ENCODE measurements at places on chromosomes 16 and 17.
A peak's percentile ranks its signal among the peaks of the same experiment; 100 is the strongest.

GRCh38 chr17:40303009-40303657, 5.8 kb upstream of the RARA start:
- no peak overlapping the region for H3K4me3 ChIP-seq
- peaks cover 34% of the 10 kb centered on the region for H3K4me1 ChIP-seq
- peak; percentile 94 for DNase-seq
- no peaks in the 10 kb centered on the region for H3K27me3 ChIP-seq
- H3K36me3 ChIP-seq, result peaks cover 73% of the 10 kb centered on the region
- H3K27ac ChIP-seq, result peak overlapping the region; percentile 26

GRCh38 chr16:12067714-12068401, 91.3 kb downstream of the SNX29 start:
- no peak overlapping the region for H3K27ac ChIP-seq
- H3K36me3 ChIP-seq, result no peaks in the 10 kb centered on the region
- peak; percentile 70 for DNase-seq
- no peaks in the 10 kb centered on the region for H3K4me1 ChIP-seq
- no peak overlapping the region for H3K4me3 ChIP-seq

DNA sequence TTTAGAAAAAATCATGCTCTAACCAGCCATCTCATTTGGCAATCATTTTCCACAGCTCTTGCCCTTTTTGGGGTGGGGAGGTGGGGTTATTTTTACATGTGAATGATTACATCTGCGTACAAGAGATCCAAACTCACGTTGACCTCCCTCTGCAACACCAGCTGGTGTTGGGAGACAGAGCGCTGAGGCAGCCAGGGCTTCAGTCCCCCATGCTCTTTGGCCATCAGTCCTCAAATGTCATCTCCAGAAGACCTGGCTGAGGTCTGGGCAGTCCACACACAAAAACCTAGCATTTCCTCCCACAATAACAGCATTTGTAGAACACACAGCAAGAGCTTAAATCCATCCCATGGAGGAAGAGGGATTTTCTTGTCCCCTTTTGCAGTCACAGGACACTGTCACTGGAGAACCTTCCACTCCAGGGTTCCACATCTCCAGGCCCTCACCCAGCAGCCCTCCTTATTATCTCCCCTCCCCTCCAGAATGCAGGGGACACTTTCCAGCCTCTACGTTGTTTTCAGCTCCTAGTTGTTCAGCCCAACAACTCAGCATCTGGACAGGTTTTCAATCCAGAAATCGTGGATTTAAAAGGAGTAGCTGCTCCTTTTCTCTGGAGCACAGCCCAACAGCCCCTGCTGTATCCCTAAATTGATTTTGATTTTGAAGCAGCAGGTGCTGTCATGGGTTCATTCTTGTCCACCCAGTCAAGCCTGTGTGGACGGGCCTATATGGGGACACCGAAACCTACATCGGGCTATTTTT, 21.1 kb downstream of the MEOX1 start:
- no peak overlapping the region for H3K4me3 ChIP-seq
- no peaks in the 10 kb centered on the region for H3K36me3 ChIP-seq
- peaks cover 82% of the 10 kb centered on the region for H3K27me3 ChIP-seq

GRCh38 chr17:29039764-29040598, 3.0 kb upstream of the PIPOX start:
- H3K36me3 ChIP-seq, result peaks cover 3% of the 10 kb centered on the region
- no peaks in the 10 kb centered on the region for H3K27me3 ChIP-seq
- H3K4me3 ChIP-seq, result no peak overlapping the region
- no peak for DNase-seq
- peaks cover 16% of the 10 kb centered on the region for H3K4me1 ChIP-seq

- DNase-seq, result peak; percentile 30
- peak overlapping the region; percentile 76 for H3K27ac ChIP-seq
- peaks cover 45% of the 10 kb centered on the region for H3K4me1 ChIP-seq
- H3K27me3 ChIP-seq, result no peaks in the 10 kb centered on the region
- H3K36me3 ChIP-seq, result peaks cover 92% of the 10 kb centered on the region
Observed at GRCh38 chr16:3007957-3008689, 4.6 kb upstream of the CLDN9 start.

DNA sequence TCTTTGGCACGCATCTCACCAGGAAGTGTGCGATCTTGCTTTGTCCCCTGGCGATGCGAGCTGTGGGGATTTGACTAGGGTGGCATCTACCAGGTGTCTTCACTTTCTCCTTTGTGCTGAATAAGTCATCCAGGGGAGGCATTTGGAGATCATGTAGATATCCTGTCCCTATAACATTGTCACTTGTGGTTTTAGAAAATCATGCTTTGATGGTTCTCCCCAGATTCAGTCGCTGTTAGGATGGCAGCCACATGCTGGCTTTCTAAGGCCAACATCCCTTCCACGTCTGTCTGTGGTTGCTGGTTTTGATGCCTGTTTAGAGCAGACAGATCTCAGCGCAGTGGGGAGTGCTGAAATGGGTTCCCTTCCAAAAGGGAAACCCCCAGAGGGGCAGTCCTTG, 2.5 kb downstream of the ADAD2 start:
- H3K27me3 ChIP-seq, result peaks cover 38% of the 10 kb centered on the region
- no peak overlapping the region for H3K4me3 ChIP-seq
- DNase-seq, result no peak
- no peaks in the 10 kb centered on the region for H3K4me1 ChIP-seq
- no peaks in the 10 kb centered on the region for H3K36me3 ChIP-seq

- H3K36me3 ChIP-seq, result peaks cover 42% of the 10 kb centered on the region
- no peaks in the 10 kb centered on the region for H3K27me3 ChIP-seq
- DNase-seq, result no peak
- peaks cover 42% of the 10 kb centered on the region for H3K4me1 ChIP-seq
- peak overlapping the region; percentile 89 for H3K4me3 ChIP-seq
- peak overlapping the region; percentile 100 for H3K27ac ChIP-seq
Observed at GRCh38 chr16:77190190-77190477, 856 bp upstream of the MON1B start.

GRCh38 chr16:1097800-1098199, 1.8 kb upstream of the C1QTNF8 start:
- no peaks in the 10 kb centered on the region for H3K4me1 ChIP-seq
- H3K27ac ChIP-seq, result no peak overlapping the region
- no peak for DNase-seq
- peaks cover 5% of the 10 kb centered on the region for H3K36me3 ChIP-seq
- H3K4me3 ChIP-seq, result no peak overlapping the region

- H3K4me3 ChIP-seq, result no peak overlapping the region
- no peaks in the 10 kb centered on the region for H3K27me3 ChIP-seq
- DNase-seq, result no peak
- peaks cover 18% of the 10 kb centered on the region for H3K4me1 ChIP-seq
- H3K36me3 ChIP-seq, result peaks cover 39% of the 10 kb centered on the region
Observed at GRCh38 chr17:2363318-2363717, 26.0 kb downstream of the SGSM2 start.

DNA sequence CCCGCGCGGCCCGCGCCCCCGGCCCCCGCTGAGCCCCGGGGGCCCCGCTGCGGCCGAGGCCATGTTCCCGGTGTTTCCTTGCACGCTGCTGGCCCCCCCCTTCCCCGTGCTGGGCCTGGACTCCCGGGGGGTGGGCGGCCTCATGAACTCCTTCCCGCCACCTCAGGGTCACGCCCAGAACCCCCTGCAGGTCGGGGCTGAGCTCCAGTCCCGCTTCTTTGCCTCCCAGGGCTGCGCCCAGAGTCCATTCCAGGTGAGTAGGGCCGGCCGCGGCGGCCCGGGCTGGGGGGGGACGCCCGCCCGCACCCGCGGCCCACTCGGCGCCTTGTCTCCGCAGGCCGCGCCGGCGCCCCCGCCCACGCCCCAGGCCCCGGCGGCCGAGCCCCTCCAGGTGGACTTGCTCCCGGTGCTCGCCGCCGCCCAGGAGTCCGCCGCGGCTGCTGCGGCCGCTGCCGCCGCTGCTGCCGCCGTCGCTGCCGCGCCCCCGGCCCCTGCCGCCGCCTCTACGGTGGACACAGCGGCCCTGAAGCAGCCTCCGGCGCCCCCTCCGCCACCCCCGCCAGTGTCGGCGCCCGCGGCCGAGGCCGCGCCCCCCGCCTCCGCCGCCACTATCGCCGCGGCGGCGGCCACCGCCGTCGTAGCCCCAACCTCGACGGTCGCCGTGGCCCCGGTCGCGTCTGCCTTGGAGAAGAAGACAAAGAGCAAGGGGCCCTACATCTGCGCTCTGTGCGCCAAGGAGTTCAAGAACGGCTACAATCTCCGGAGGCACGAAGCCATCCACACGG, 504 bp downstream of the MAZ start:
- peak; percentile 75 for DNase-seq
- H3K27ac ChIP-seq, result peak overlapping the region; percentile 96
- H3K4me3 ChIP-seq, result peak overlapping the region; percentile 72
- peaks cover 90% of the 10 kb centered on the region for H3K36me3 ChIP-seq
- peaks cover 3% of the 10 kb centered on the region for H3K27me3 ChIP-seq
- peaks cover 34% of the 10 kb centered on the region for H3K4me1 ChIP-seq

- H3K27me3 ChIP-seq, result no peaks in the 10 kb centered on the region
- H3K4me1 ChIP-seq, result peaks cover 15% of the 10 kb centered on the region
- no peak for DNase-seq
- no peak overlapping the region for H3K27ac ChIP-seq
- no peak overlapping the region for H3K4me3 ChIP-seq
Observed at GRCh38 chr17:55427587-55427882, 5.9 kb upstream of the MMD start.

DNA sequence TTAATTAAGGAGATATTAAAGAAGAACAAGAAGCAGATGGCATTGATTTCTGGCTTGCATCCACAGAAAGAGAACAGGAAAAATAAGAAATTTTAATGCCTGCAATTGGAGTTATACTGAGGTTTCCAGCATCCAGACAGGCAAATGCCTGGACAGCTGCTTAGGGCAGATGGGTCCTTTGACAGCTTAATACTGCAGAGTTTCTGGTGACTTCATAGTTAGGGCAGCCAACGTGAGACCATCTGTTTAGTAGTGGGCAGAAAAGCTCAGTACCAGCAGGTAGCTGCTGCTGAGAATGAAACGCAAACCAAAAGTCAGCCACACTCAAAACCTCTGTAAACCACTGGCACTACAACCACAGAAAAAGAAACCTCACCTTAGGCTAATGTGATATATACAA, 109.8 kb downstream of the CDK5R1 start:
- no peak overlapping the region for H3K27ac ChIP-seq
- H3K4me1 ChIP-seq, result no peaks in the 10 kb centered on the region
- H3K36me3 ChIP-seq, result no peaks in the 10 kb centered on the region
- DNase-seq, result no peak
- H3K27me3 ChIP-seq, result no peaks in the 10 kb centered on the region

- no peak overlapping the region for H3K27ac ChIP-seq
- H3K4me3 ChIP-seq, result no peak overlapping the region
- no peaks in the 10 kb centered on the region for H3K4me1 ChIP-seq
- peaks cover 95% of the 10 kb centered on the region for H3K27me3 ChIP-seq
Observed at GRCh38 chr16:84245956-84246678, 6.3 kb upstream of the KCNG4 start.

DNA sequence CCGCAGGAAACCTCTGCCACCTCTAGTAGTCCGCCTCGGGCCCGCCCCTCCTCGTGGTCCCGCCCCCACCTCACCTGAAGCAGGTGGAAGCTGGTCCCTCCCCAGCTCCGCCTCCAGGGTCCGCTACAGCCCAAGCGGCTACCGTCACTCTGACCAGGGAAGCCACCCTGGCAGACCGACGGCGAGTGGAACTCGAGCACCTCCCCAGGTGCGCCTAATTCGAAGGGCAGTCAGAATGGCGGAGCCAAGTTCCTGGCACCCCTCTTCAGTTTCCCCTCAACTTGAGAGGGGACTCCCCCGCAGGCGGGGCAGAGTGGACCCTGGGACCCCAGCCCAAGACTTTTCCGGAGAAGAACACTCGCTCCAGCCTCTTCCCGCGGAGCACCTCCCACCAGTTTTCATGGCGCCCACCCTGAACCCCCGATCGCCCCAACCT, 507 bp downstream of the FHOD1 start:
- H3K27me3 ChIP-seq, result peaks cover 38% of the 10 kb centered on the region
- peaks cover 47% of the 10 kb centered on the region for H3K36me3 ChIP-seq
- H3K27ac ChIP-seq, result peak overlapping the region; percentile 85
- peak overlapping the region; percentile 94 for H3K4me3 ChIP-seq
- peaks cover 56% of the 10 kb centered on the region for H3K4me1 ChIP-seq

DNA sequence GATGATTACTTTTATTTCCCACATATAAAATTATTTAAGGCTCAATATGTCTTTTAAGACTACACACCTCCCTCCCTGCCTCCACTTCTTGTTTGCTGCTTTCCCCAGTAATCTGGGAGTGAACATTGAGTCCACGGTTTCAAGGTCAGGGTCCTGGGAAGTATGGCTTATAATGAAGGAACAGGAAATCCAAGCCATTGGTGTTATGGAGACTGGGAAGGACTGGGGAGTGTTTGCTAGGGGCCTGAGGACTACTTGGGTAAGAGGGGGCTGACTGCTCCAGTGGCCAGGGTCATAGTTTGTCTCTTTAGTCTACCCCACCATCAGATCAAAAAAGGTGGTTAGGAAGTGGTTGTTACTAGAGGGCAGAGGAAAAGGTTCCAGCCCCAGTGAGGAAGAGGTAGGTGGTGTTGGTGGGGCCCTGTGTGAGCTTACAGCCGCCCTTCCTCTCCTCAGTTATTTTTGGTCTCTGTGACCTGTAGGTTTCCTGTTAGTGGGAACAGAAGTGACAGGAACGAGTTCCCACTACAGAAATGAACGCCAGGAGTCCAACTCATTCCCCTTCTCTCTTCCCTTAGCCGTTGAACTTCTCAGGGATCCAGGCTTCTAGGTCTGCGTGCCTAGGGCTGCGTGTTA, 742 bp upstream of the SLC16A13 start:
- no peak for DNase-seq
- peaks cover 19% of the 10 kb centered on the region for H3K36me3 ChIP-seq
- peak overlapping the region; percentile 94 for H3K4me3 ChIP-seq
- peak overlapping the region; percentile 71 for H3K27ac ChIP-seq

GRCh38 chr16:66925322-66925840, at the start of gene RRAD:
TSS of gene RRAD (minus strand) at chr16:66925535. CDS start at chr16:66925179, 356 bp downstream.
- peaks cover 41% of the 10 kb centered on the region for H3K4me1 ChIP-seq
- peaks cover 21% of the 10 kb centered on the region for H3K36me3 ChIP-seq
- peak; percentile 29 for DNase-seq
- H3K4me3 ChIP-seq, result peak within 1 kb of the TSS; percentile 69
- H3K27ac ChIP-seq, result peak within 1 kb of the TSS; percentile 55

DNA sequence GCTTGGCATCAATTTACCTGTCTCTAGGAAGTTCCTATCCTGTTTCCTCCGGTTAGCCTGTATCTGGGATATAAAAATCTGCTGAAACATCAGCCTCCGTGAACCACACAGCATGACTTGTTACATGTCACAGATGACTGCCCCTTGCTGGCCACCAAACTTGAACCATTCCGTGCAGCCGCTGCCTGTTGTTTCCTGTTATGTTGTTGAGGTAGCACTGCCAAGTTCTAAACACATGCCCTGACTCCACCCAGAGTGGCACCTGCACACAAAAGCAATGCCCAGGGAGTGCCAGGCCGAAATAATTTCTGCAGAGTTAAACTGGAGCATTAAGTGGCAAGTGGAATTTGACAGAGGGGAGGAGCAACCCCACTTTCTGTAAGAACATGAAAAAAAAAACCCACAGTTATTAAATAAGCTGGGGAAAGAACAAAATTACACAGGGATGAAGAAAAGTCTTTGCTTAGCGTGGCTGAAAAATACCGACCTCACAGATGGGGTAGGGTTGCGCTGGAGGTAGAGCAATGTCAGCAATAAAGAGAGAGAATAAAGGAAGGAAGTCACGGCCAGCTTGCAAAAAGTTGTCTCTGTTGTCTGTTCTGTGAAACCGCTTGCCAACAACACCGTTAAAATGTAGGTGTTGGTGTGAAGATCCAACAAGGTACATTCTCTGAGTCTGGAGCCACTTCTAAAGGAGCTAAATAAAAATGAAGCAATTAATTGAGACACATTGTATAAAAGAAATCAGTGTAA, 174.6 kb upstream of the CDH13 start:
- H3K4me3 ChIP-seq, result no peak overlapping the region
- H3K27me3 ChIP-seq, result peaks cover 12% of the 10 kb centered on the region
- no peak overlapping the region for H3K27ac ChIP-seq
- no peak for DNase-seq
- no peaks in the 10 kb centered on the region for H3K4me1 ChIP-seq
- no peaks in the 10 kb centered on the region for H3K36me3 ChIP-seq

All from Calu3 (cell line).